Heart right ventricle (tissue), 16 donors: ENCODE measurements at places on chromosomes 12 and 14. TPM values are rescaled to one million over a fixed set of nuclear protein-coding genes. Genes with fewer than 3 reads are reported as not detected.

The TMBIM6 gene
- 205 TPM for total RNA-seq

DNA sequence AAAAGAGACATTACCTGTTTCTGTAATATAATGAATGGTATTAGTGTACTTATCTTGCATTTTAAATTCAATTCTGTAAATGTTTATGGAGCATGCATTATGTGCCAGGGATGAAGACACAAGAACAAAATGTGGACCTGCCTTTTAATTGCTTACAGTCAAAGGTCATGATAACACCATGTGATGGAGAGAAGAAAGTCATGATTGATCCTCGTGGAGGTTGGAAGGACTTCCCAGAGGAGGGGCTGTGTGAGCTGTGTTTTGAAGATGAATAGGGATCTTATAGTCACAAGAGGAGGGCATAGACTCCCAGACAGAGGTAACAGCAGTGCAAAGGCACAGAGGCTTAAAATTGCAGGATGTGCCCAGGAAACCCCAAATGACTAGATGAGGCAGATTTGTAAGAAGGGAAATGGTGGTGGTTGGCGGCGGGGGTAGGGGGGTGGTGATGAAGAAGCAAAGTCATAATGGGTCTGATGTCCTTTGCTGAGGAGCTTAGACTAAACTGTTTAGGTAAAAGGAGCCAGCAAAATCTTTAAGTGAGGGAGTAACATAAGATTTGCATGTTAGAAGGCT, 151.5 kb downstream of the PRKCH start:
- DNase-seq, result no peak
- H3K36me3 ChIP-seq, result no peaks in the 10 kb centered on the region

DNA sequence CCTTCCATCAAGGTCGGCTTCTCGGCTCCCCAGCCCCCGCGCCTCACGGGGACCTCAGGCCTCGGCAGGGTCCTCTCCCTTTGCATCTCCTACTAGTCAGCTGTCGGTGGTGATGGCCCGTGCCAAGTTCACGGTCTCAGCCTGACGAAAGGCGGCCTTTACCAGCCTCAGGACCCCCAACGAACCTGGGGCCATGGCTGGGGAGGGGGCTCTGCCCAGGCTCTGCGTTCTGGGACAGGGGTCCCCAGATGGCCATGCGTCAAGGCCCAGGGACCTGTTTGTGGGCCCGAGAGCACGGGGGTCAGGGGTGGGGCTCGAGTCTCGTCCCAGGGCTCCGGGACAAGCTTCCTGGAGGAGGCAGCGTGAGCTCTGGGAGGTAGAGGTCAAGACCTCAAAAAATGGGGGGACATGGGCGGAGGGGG, 32.8 kb upstream of the DEGS2 start:
- DNase-seq, result peak; percentile 17
- H3K27ac ChIP-seq, result peak overlapping the region; percentile 93
- no peaks in the 10 kb centered on the region for H3K27me3 ChIP-seq
- no peaks in the 10 kb centered on the region for H3K36me3 ChIP-seq
- peak overlapping the region; percentile 62 for H3K4me3 ChIP-seq

GRCh38 chr12:63152321-63152700, 1.3 kb upstream of the AVPR1A start:
- H3K4me3 ChIP-seq, result peak overlapping the region; percentile 60

- H3K4me3 ChIP-seq, result no peak overlapping the region
- peaks cover 7% of the 10 kb centered on the region for H3K4me1 ChIP-seq
- no peaks in the 10 kb centered on the region for H3K36me3 ChIP-seq
- H3K27me3 ChIP-seq, result peaks cover 6% of the 10 kb centered on the region
Measured at GRCh38 chr14:37569729-37570128, 25.3 kb downstream of the FOXA1 start.

The NRL gene
- 1.7 TPM for total RNA-seq

The ATP5F1B gene
- total RNA-seq, result 3,323 TPM
